Upper lobe of left lung (tissue), 6 donors: ENCODE measurements at places on chromosomes 2 and 18.

GRCh38 chr2:45258311-45258710, 249.1 kb upstream of the SIX2 start:
- peak; percentile 29 for DNase-seq

DNA sequence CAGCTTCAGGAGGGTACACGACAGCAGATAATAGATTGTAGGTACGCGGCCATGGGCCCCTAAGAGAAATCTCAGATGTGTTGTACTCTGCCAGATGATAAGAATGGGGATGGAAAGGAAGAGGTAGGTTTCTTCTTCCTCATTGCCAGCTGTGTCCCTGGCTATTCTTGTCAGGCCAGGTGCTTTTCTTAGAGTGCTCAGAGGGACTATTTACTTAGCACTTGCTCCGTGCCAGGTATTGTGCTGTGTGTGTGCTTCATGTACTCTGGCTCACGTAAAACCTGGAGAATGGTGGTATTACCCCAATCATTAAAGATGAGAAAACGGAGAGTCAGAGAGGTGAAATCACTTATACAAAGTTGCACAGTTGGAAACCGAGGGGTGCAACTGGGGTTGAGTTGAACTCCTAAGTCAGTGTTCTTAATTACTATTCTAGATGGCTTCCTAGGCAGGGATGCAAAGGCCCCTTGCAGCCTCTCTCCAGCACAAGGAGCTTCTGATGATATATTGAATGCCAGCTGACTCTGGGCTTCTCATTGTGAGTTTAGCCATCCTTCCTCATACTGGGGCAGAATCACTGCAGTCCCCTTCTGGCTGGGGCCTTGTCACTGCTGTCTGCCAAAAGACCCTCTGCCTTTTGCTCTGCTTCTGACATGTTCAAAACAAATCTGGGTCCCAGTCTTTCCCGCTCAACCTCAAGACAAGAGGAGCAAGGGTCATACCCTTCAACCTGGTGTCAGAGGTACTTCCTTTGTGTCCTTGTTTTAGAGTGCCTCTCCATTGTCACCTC, 60.7 kb downstream of the LYPD1 start:
- no peak for DNase-seq

GRCh38 chr18:70075906-70076305, 128.2 kb upstream of the CD226 start:
- no peak for DNase-seq

- DNase-seq: no peak
These were observed 211.9 kb downstream of the RBM43 start for GRCh38 chr2:151049746-151050145.

GRCh38 chr18:73638709-73639108, 508.9 kb downstream of the FBXO15 start:
- DNase-seq: no peak

GRCh38 chr2:19697131-19697530, 204.7 kb downstream of the TTC32 start:
- no peak for DNase-seq

DNA sequence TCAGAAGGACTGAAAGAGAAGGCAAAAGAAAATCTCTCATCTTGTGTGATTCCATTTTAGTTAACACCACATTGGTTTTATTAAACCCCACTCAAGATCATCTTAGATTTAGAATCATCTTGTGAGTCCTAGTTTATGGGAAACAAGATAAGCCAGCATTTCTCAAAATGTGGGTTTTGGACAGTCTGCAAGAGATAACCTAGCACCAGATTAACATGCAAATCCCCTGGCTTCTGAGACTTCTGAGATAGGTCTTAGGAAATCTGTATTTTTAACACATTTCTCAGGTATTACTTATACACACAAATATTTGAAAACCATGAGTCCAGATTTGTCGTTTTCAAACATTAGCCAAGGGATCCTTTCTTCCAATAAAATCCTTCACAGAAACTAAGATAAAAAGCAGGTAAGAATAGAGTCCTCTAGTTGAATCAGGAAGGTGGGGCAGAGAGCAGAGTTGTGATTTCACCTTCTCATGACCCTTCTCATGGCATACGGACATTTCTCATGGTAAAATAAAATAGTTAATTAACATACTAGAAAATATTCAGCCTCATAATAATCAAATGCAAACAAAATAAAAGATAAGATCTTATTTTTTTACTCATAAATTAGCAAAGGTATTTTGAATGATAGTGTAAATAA, 287.2 kb upstream of the FN1 start:
- no peak for DNase-seq

DNA sequence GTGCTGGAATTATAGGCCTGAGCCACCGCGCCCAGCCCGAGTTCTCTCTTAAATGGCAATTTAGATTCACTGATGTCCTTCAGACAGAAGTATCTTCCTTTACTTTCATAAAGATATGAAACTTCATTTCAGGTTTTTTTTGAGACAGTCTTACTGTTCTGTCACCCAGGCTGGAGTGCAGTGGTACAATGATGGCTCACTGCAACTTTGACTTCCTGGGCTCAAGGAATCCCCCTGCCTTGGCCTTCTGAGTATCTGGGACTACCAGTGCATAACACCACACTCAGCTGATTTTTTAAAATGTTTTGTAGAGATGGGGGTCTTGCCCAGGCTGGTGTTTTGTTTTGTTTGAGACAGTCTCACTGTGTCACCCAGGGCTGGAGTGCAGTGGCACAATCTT, 13.2 kb downstream of the ITGB1BP1 start:
- no peak for DNase-seq

- DNase-seq: no peak
These were observed 27.7 kb upstream of the DCC start for GRCh38 chr18:52312346-52312745.

DNA sequence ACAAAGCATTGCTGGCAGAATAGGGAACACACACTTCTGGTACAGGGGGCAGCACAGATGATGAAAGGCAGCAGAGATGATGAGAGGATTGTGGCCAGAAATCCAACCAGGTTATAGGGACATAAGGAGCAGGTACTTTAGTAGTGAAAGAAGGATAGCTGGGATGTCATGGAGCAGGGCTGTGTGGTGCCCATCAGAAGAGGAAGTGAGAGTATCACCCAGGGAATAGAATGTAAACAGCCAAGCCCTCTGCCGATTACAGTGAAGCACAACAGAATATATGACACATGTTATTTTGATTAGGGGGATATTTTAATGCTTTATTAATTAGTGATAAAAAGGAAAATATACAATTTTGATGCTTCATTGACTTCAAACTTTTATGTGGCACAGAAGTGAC, 883.4 kb upstream of the CDH2 start:
- no peak for DNase-seq

DNA sequence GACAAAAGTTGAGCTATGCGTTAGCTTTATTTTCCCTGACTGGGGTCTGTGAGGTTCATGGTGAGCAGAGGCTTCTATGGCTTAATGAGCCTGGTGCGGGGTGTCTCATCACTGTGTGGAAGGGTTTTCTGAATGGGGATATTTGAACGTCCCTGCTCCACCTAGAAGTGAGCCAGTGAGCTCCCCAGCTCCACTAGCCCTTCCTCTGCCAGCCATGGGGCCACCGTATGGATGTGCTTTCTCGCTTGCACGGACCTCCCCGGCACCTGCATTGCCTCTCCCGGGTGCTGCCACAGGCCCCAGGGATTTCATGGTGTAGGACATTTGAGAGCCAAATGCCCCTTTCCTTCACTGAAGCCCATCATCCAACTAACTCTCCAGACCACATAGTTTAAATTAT, 37.8 kb downstream of the CYP26B1 start:
- no peak for DNase-seq

GRCh38 chr2:44531289-44531688, 169.5 kb downstream of the CAMKMT start:
- DNase-seq: no peak

GRCh38 chr2:11237122-11237521, 81.9 kb downstream of the SLC66A3 start:
- no peak for DNase-seq

- no peak for DNase-seq
These were observed 44.8 kb upstream of the EHBP1 start for GRCh38 chr2:62660582-62661262.
